CD8-positive, alpha-beta T cell (primary cell): ENCODE measurements at places on chromosomes 3 and 15. TPM values are rescaled to one million over a fixed set of nuclear protein-coding genes. Genes with fewer than 3 reads are reported as not detected.

Gene GUCA1C
- not detected for total RNA-seq

Gene DLEC1
- 1.9 TPM for total RNA-seq

Gene PLA1A
- total RNA-seq = not detected

Gene KLF15
- total RNA-seq = not detected

Gene LRRC49
- total RNA-seq = not detected

Gene ZNF80
- 1.6 TPM for total RNA-seq

Gene IMPG2
- total RNA-seq = 0.22 TPM

Gene HIGD2B
- total RNA-seq = 0.27 TPM

Gene LEO1
- total RNA-seq = 9.4 TPM

Gene SLCO2A1
- not detected for total RNA-seq

Gene EXD1
- total RNA-seq = not detected

Gene C3orf20
- total RNA-seq = 0.22 TPM

Gene CEP19
- 0.41 TPM for total RNA-seq

Gene ATP10A
- total RNA-seq = 18.5 TPM

Gene TERC
- 12.7 TPM for total RNA-seq

DNA sequence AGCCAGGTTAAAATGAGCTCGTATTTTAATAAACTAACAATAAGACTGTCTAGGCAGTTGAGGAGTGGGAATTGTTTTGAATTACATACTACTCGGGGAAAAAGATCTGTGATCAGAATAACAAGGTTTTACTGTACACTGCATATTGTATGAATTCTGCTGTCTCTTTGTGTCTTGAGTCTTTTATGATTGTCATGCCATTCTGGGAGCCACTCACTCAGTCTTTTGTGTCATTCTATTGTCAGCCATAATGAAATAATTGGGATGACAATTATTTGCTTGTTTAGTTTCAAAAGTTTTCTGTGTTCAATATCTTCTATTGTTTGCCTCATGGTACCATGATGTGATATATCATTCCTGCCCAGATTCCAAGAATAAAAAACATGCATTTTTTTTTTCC lies 339.6 kb upstream of the TBL1XR1 start:
- no peak for DNase-seq

DNA sequence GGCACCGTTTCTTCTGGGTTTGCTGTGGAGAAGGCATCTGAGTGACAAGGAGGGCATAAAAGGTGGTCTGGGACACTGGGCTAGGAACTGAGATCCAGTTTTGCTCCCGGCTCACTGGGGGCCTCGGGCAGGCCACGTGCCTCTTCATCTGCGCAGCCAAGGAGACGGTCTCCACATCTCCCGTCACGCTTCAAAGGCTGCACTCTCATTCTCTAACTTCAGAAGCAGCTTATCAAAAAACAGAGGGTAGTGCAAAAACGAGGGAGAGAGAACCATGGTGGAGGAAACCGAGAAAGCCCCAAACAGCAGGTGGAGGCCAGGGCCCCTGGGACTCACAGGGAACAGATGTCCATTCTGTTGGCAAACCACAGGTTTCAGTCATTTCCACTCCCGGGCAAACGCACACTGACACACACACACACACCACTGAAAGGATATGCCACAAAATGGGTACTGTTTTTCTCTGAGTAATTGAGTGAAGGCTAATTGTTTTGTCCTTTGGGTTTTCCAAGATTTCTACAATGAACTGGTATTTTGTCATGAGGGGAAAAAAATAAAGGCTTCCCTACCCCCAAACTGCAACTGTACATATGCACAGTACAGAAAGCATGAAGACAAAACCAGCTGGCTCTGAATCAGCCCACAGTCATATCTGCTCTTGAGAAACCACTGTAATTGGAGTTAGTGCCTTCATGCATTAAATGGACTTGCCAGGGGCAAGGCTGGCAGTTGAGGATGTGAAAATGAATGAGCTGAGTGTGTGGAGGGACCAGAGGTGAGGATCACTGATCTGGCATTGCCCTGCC lies 71.9 kb downstream of the MGLL start:
- no peak for DNase-seq

GRCh38 chr3:141963301-141963700 lies 86.9 kb downstream of the ATP1B3 start:
- no peak for DNase-seq

GRCh38 chr15:101213147-101213546 lies 38.7 kb downstream of the CHSY1 start:
- no peak for DNase-seq

DNA sequence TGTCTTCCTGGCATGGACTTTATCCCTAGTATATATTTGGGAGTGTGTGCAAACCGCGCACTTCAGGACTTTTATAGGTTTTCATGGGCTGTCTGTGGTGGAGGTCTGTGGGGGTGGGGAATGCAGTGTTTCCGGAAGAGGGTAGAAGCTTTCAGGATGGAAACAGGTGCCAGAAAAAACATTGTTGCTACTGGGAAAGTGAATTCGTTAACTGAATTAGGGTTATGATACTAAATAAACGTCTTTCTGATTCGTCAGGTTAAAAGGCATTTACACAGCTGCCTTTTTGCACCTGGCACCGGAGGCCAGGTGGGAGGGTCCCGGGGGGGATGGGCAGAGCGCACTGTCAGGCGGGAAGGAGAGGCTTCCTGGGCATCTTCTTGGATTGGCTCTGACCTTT lies 62.1 kb downstream of the SLCO3A1 start:
- DNase-seq = no peak

DNA sequence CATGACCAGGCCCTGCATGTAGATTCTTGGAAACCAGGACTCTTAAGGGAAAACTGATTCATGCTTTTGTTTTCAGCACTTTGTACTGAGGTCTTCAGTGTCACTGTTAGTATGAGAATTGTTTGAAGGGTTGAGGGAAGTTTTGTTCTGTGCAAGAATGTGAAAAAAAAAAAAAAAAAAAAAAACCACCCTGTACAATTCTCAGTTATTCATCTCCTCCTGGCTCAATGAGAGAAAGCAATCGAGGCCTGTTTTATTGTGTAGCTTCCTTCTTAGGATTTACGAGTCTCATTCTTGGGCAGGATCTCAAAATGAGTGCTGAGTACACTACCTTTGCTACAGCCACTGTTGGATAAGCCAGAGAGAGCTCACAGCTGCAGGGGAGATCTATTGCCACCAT lies 469.5 kb downstream of the CNTN4 start:
- no peak for DNase-seq

DNA sequence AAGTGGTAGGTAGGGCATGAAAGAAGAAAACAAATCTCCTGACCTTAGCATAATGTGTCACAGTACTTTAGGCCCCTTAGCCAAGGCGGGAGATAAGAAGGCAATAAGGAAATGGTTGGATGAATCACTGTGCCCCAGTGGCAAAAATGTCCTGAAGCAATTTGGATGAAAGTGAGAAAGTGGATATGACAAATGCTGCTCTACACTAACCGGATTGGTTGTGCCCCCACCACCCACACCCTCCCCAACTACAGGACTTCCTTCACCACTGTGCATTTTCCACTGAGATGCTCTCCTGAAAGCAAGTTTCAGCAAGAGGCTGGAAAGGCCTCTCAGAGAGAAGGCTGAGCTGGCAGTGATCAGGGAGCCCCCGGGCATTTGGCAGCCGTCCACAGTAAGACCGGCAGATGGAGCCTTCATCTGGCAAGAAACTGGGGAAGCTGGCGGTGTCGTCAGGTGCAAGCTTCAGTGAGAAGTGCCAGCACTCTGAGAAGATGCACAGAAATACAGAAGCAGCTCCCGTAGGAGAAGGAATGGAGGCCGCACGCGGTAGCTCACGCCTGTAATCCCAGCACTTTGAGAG lies 63.8 kb downstream of the ATP1B3 start:
- DNase-seq = no peak

- DNase-seq = no peak
Measured at GRCh38 chr15:57537072-57537471, 54.6 kb upstream of the MYZAP start.

GRCh38 chr3:129413687-129414506 lies 14.5 kb downstream of the EFCAB12 start:
- no peak for DNase-seq

- peak; percentile 13 for DNase-seq
Measured at GRCh38 chr15:66912001-66912400, 153.4 kb upstream of the SMAD3 start.

DNA sequence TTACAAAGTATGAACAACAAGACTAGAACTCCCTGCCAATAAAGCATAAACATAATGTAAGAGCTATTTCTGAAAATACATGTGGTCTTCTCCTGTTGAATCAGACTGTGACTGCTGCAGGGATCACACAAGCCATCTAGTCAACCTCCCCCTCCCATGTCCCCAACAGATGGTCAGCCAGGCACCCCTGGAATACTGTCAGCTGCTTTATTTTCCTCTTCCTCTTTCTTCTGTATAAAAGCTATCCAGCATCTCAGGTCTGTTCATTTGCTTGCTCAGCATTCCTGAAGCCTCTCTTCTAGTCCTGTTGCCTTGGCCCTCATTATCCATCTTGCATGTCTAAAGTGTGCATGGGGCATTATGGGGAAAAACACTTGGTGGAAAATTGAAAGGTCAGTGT lies 6.5 kb upstream of the MINDY4B start:
- no peak for DNase-seq

DNA sequence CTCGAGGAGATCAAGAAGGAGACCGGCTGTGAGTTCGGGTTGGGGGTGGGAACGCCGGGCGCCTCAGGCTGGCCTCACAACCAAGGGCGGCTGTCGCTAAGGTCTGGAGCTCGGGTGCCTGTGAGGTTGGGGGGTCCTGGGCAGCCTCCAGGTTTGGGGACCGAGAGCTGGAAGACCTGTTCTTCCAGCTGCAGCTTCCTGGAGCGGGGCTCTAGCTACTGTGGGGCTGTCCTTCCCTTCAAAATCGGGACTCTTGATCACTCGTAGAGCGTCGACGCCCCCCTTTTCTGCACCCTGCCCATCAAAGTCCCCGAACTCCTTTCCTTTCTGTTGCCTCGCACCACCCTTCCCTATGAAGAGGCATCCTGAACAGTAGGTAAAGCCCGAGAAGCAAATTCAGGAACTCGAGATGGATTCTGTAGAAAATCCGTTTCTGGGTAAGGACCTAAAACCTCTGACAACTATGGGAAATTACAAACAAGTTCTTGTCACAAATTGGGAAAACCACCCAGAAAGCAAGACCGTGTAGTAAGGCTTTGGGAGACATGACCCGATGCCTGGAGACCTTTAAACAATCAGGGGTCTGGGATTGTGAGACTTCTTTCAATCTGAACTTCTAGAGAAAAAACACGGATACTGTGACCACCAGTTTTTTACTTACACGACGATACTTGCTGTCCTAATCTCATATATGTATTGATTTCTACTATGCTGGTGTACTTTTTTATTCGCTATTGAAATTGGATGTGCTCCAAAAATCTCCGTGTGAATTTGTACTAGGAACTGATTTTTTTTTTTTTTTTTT lies 556 bp downstream of the CHP1 start:
- DNase-seq = no peak

DNA sequence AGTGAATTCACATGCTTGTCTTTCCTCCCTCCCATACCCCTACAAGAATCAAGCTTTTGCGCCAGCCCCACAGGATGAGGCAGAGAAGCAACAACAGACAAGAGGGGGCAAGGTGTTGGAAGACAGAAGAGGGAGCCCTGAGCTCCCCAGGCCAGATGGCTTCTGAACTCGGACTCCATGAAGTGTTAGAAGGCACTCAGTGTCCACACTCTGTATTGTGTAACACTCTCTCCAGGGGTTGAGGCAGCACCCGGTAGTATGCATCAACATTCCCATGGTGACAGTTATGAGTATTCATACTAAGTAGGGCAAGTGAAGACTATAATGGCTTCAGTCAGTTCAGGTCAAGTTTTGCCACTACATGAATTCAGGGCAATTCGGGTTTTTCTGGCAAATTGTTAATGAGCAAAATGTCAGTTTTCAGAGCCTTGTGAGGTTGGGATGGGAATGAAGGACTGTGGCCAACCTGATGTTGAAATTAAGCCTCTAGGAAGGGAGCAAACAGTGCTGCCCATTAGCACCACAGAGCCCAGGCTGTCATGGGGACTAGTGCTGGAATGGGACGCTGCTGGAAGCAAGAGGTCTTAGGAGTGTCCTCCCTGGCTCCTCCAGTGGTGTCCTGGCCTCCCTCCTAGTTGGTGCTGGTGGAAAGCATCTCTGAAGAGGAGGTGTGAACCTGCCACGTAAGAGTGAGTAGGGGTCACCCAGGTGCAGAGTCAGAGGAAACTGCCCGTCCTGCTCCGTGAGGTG lies 79.4 kb downstream of the KLF15 start:
- no peak for DNase-seq

GRCh38 chr15:68479870-68480269 lies 47.9 kb upstream of the ITGA11 start:
- no peak for DNase-seq

DNA sequence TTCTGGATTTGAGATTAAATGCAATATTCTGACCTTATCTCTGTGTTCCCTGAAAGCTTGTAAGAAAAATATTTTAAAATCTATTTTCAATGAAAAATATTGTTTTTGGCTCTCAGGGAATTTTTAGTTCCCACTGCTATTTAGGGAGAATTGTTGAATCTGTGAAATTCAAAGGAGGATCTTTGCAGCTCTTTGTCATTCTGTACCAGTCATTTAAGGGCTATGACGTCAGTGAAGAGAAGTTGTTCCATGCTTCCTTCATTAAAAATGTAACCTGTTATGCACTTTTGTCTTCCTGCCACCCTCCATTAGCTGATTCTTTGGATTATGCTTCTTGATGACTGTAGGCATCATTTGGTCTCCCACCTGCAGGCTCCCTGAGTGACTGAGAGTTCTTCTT lies 427.8 kb upstream of the C2CD4B start:
- no peak for DNase-seq

DNA sequence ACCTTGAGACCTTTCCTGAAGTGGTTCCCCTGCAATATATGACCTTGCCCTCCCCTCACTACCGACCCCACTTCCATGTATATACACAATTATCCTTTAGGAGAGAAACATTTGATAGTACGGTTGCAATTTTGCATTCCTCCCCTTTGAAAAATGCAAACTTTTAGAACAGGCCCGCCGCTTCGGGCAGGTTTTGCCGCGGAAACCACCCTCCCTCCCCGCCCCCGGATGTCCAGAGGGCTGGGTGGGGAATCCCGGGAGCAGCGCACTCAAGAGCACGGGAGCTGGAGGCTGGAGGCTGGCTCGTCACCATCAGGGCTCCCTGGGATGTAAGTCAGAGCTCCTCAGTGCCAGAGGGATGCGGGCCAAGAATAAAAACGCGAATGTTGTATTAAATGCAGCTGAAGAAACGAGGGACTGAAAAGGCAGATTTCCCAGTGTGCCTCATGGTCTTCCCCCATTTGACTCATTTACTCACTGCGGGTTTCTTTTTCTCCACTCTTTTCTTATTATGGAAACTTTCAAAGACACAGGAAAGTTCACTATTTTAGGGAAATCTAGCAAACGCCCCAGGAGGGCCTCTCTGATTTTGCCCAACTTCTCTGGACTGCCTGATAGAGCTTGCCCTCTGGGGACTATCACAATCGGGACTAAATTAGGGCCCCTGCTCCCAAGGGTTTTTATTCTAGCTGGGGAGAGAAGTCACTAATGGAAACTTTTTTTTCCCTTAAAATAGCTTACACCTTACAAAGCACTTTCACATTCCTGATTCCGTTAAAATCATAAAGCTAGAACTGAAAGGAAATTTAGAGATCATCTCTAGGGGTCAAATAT lies 2.9 kb upstream of the USP3 start:
- DNase-seq = peak; percentile 43

GRCh38 chr3:101340591-101340990 lies 20.2 kb upstream of the IMPG2 start:
- no peak for DNase-seq

- DNase-seq = no peak
Measured at GRCh38 chr3:78004571-78004970, 964.7 kb downstream of the ROBO2 start.

GRCh38 chr15:66001717-66002426 lies 132.6 kb downstream of the RAB11A start:
- no peak for DNase-seq

GRCh38 chr3:34995796-34996430 lies 643.4 kb upstream of the ARPP21 start:
- DNase-seq = no peak
